ENCODE measurements at places on chromosomes 6 and 20.

GRCh38 chr6:146028252-146028795 is 538 bp upstream of the GRM1 start:
- peak; percentile 54 for ATAC-seq

DNA sequence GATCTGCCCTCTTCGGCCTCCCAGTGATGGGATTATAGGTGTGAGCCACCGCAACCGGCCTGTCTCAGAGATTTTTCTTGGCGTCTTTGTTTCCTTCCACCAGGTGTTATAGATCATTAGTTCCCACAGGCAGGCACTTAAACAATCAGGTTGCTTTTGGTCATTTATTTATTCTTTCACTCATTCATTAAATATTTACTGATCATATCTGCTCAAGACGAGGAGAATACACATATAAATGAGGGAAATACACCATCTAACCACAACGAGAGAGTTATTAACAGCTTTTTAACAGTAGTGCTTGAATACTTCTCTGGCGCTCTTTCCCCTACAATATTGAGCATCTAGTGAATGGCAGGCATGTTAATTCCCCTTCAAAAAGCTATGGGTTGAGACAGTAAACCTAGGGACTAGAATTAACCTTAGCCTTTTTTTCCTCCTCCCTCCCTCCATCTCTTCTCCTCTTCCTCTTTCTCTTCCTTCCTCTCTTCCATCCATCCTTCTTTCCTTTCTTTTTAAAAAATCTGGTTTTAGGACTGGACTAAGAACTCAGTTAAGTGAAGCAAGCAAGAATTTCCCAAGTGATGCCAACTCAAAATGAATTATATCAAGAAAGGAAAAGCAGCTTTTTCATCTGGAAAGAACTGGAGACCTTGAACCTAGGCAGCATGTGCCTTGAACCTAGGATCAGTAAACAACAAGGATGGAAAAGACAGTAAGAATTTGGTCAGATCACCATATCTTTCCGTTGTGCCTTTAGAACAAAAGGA is 41.1 kb upstream of the RFPL4B start:
- no peak for ATAC-seq

DNA sequence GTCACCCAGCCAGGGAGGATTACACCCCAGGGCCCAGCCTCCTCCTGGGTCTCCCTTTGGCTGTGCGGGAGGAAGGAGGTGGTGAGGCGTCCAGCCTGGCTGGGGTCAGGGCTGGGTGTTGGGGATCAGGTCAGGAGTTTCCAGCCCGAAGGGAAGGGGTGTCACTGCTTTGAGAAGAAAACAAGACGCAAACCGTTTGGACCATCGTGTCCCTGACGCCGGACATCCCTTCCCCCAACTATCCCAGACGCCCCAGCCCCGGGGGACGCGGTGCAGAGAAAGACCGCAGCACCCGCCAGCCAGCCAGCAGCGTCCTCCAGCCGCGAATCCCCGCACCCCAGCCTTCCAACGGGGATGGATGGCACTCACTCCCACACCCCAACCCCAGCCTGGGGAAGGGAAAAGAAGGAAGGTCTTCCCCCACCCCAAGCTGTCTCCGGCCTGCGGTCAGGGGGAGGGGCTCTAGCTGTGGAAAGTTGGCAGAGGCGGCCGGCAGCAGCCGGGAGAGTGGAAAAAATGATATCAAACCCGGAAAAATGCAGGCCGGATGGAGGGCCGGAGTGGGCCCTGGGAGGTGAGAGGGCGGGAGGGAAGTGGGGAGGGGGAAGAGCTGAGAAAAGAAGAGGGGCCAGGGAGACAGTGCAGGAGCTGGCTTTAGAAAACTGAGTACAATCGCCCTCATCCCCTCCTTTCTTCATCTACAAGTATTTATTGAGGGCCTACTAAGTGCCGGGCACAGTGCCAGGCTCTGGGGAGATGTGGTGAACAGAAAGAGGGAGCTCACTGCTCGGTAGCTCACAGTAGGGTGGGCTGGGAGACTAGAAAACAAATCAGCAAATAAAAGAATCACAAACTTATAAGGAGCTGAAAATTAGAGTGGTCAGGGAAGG is 10.6 kb downstream of the REM1 start:
- no peak for ATAC-seq

DNA sequence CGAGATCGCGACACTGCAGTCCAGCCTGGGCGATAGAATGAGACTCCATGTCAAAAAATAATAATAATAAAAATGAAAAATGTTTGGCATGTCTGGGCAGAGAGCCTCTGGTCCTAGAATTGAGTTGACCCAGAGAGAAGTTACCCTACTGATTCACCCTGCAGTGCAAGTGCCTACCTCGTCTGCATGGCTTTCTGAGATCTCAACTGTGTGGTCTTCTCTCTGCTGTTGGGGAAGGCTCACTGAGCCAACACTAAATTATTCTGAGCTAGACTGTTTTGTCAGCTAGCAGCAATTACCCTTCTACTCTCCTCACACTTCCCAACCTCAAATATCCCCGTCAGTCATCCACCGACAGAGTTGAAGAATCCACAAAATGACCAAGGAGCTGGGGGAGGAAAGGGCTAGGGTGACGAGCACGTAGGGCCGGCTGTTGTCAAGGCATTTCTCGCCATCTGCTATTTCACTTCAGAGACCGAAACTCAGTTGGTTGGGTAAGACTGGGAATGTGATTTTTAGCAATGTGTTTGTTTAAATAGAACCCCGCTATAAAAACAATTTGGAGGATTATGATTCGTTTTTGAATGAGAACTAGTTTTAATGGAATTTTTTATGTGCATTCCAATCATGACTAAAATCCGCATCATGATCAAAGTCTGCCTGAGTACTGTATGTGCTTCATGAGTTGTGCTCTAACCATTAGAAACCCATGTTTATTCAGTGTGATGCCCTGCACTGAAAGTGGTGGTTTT is 9.4 kb downstream of the MAS1 start:
- no peak for ATAC-seq
